ENCODE measurements at places on chromosomes 3 and 15. TPM values are rescaled to one million over a fixed set of nuclear protein-coding genes. Genes with fewer than 3 reads are reported as not detected.

Gene PLA2G4E
- total RNA-seq: not detected

- DNase-seq: no peak
These were observed 37.3 kb upstream of the IGF1R start for GRCh38 chr15:98610991-98611390.

Gene EPB42
- total RNA-seq: not detected

- DNase-seq: peak; percentile 28
These were observed 54.8 kb upstream of the ACTC1 start for GRCh38 chr15:34850121-34850520.

GRCh38 chr15:52228921-52229320 is 37.7 kb upstream of the GNB5 start:
- no peak for DNase-seq

Gene UBAP1L
- total RNA-seq: 0.24 TPM

Data from G401 (cell line).